Stimulated activated CD4-positive, alpha-beta T cell treated with anti-CD3 and anti-CD28 coated beads, Interleukin-4, amount 100 ng/mL, for 1 hour (primary cell): ENCODE measurements at places on chromosomes 3 and 15.

GRCh38 chr15:65385870-65386258 is 8.1 kb upstream of the IGDCC3 start:
- DNase-seq, result no peak

DNA sequence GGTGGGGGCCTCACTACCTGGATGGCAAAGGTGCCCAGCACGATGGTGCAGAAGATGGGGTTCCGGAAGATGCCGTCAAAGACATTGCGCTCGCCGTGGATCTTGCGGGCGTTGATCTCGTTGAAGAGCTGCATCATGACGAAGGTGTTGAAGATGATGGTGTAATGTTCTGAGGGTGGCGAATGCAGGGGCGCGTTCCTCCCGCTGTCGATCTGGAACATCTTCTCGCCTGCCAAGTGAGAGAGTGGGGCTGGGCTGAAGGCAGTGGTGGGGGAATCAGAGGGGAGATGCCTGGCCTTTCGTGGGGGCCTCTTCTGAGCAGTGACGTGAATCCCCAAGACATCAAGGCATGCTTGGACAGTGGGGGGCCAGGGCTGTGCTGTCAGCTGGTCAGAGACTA is 19.6 kb upstream of the SEC13 start:
- no peak for DNase-seq

DNA sequence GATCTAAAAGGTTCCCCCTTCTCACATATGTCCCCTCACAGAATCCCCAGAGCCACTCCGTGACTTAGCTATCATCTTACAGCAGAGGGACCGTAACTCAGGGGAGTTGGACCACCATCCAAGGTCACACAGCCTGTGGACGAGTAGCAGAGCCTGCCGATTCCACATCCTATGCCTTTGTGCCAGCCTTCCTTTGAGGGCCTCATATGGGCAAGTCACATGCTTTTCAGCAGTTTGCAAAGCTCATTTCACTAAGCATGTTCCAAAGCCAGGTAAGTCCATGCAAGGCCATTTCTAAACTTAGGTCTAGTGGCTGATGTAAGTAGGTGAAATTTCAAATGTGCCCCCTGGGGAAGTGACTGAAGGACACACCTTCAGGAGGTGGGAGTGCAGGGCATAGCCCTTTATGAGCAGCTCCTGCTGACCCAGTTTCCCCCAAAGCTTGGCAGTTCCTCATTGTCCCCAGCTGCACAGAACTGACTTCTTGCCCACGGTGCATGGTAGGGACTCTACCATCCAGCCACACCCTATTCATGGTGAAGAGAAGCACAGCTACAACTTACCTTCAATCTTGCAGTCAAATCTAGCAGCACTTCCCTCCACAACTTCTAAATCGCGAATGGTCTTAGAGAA is 33.3 kb upstream of the HACD2 start:
- no peak for DNase-seq

DNA sequence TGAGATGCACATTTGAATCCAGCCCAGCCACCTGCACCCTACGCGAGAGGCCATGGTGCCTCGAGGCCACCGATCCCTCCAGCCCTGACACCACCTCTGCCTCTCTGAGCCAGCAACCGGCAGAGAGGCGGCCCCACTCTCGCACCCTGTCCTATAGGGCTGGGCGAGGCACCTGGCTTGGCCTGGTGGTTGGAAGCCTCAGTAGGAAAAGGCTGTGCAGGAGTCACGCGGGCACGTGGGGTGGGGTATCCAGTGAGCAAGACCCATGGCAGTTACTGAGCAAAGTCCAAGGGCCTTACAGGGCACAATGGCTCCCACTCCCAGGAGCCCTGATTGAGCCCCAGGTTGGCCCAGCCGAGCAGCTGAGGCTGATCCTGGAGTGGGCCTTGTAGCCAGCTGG is 12.4 kb upstream of the DUSP7 start:
- DNase-seq, result no peak

DNA sequence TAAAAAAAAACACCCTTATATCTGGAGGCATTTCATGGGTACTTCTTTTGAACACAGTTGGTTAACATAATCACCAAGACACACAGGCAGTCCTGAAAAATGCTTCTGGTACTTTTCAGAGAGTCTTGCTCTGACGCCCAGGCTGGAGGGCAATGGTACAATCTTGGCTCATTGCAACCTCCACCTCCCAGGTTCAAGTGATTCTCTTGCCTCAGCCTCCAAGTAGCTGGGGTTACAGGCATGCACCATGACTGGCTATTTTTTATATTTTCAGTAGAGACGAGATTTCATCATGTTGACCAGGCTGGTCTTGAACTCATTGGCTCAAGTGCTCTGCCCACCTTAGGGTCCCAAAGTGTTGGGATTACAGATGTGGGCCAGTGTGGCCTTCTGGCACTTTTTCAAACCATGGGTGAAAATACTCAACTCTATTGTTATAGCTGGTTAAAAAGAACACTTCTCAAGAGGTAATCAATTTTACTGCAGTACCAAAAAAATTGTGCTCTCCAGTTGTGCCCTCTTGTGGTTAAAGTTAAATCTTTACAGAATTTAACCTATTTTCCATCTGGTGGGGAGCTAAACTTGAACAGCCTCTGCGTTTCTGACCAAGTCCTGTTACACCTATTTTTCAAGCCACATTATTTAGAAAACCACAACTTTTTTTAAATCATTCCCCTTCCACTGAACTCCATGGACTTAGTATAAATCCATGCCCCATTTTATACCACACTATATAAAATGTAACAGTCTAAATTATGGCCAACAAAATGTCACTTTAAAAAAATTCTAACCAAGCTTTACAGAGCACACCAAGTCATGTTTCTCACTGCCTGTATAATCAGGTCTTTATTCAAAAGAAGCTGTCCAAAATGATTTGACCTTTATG is 1.2 kb upstream of the SNAPC5 start:
- DNase-seq, result no peak

- no peak for DNase-seq
Observed at GRCh38 chr3:46024131-46024530, 3.2 kb downstream of the XCR1 start.

DNA sequence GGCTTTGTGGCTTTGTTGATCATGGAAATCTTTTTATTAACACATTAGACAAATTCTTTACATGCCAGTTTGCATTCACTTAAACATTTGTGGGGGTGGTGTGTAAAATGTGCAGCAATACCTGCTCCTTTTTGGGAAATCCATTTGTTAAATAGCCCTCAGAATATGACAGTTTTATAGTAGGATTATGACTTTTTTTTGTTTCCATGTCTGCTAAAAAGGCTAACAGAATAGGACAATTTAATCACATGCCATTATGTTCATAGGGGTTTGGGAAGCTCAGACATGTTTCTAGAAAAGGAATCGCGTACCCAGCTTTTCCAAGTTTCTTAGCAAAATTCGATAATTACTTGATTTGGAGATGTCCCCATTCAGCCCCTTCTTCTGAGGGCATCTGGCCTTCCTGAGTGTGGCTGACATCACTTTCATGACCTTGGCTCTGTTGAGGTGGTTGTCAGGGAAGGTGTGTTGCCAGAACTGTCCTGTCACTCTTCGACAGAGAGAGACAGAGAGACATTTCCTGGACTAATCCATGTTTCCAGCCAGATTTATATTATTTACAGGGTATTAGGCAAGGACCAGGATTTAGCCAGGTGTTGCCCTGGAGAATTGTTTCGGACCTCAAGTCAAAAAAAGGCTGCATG is 126.4 kb downstream of the PTPRG start:
- no peak for DNase-seq

DNA sequence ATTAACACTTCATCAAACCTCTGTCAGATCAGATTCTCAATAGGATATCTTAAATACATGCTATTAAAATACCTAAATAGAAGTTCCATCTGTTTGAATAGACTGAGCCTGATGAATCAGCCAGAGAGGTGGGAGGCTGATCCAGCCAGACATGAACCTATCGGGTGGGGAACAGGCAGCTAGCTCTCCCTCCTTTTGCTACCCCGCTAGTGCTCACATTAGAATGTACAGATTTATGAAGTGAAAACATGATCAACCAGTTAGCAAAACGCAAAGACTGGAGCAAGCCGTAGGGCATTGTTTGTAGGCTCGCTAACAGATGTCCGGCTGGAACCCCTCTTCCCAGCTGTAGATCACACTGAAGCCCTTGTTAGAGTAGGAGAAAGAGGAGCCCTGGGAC is 54.4 kb downstream of the GTF2E1 start:
- DNase-seq, result no peak

DNA sequence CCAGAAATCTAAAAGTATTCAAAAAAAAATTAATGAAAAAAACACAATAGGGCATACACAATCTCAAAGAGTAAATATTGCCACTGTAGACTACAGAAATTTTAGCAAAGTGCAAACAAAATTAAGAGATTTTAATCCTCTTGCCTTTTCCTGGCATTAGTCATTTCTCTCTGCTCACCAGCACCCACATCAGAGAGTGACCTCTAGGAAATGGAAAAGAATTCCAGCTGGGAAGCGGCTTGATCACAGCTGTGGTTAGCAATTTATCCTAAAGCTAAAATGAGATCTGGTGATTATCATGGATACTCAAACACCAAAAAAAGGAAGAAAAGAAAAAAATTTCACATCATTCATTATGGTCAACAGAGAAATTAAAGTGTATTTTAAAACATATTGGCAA is 7.5 kb downstream of the CSNK1G1 start:
- no peak for DNase-seq
